Stimulated activated CD4-positive, alpha-beta T cell treated with anti-CD3 and anti-CD28 coated beads, Interleukin-15, amount 100 ng/mL, for 48 hours (primary cell): ENCODE measurements at places on chromosomes 11 and 22.

- no peak for DNase-seq
These were observed 565.8 kb downstream of the BUD13 start for GRCh38 chr11:116207019-116207418.

- DNase-seq, result no peak
These were observed 2.5 kb upstream of the SEPTIN3 start for GRCh38 chr22:41966607-41967240.

- DNase-seq, result no peak
These were observed 340.4 kb upstream of the NCAM1 start for GRCh38 chr11:112620621-112621394.

DNA sequence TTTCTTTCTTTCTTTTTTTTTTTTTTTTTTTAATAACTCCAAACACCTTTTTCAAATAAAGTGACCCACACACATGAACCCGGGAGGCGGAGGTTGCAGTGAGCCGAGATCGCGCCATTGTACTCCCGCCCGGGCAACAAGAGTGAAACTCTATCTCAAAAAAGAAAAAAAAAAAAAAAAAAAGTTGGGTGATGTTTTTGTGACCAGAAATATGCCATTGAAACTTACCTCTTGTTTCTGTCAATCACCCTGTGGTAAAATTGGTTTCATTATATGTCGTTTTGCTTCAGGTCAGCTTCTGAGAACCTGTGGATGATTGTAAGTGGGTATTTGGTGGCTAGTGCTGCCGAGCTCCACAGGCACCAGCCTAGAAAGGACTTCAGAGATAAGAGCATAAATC lies 238.8 kb downstream of the TBC1D22A start:
- DNase-seq, result no peak

DNA sequence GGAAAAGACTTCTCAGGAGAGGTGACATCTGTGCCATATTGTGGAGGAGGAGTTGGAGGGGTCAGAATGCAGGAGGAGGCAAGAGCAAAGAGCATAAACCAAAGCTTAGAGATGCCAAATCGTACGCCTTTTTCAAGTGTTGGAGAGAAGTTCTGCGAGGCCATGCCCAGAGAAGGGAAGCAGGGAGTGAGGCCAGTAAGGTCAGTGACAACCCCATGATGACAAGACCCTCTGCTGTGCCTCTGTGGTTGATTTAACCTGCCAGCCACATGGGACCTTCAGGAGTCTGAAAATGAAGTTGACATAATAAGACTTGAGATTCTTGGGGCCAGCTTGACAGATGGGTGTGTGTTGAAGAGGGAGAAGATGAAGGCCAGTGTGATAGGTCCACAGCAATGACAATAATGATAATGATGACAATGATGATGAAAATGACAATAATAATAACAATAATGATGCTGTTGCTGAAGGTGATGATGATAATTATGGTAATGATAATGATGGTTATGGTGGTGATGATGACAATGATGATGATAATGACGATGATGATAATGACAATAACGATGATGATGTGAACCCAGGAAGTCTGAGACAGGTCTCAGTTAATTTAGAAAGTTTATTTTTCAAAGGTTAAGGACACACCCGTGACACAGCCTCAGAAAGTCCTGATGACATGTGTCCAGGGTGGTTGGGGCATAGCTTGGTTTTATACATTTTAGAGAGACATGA lies 152.6 kb upstream of the B3GAT1 start:
- DNase-seq, result no peak

- no peak for DNase-seq
These were observed at the start of gene CALCB for GRCh38 chr11:15073361-15074205. TSS of gene CALCB (plus strand) at chr11:15073593. CDS start at chr11:15074719, 1,126 bp downstream.

DNA sequence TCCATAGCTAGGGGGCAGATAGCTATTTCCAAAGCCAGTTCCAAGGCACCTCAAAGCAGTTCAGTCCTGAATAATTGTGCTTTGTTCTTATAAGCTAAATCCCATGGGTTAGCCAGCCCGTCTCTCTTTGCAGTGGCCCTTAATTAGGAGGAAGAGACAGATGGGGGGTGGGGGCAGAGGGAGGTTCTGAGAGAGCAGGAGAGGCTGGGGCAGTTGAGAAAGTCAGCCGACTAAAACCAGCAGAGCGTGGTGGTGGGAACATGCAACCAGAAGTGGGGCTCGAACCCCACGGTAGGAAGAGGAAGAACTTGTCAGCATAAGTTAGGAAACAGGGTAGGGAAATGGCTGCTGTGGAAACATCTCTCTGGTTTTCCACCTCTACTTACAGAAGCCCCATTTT lies 10.9 kb upstream of the SCN4B start:
- DNase-seq, result no peak

DNA sequence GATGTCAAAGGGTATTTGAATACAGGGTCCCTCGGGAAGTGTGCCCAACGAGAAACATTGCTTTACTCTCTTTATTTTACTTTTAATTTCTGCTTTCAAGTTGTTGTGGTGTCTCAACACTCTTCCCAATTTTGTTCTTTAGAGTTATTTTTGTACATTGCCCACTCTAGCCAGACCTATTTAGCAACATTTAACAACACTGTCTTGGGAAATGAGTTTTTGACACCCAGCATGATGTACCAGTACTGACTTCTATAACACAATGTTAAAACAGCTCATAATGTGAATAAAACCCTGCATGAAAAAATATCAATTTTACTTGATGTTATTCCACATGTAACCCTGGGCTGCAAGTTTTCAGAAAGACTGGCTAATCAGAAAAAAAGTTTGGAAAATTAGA lies 350.2 kb upstream of the PITPNB start:
- no peak for DNase-seq

GRCh38 chr22:32746732-32747131 lies 54.8 kb upstream of the TIMP3 start:
- no peak for DNase-seq

DNA sequence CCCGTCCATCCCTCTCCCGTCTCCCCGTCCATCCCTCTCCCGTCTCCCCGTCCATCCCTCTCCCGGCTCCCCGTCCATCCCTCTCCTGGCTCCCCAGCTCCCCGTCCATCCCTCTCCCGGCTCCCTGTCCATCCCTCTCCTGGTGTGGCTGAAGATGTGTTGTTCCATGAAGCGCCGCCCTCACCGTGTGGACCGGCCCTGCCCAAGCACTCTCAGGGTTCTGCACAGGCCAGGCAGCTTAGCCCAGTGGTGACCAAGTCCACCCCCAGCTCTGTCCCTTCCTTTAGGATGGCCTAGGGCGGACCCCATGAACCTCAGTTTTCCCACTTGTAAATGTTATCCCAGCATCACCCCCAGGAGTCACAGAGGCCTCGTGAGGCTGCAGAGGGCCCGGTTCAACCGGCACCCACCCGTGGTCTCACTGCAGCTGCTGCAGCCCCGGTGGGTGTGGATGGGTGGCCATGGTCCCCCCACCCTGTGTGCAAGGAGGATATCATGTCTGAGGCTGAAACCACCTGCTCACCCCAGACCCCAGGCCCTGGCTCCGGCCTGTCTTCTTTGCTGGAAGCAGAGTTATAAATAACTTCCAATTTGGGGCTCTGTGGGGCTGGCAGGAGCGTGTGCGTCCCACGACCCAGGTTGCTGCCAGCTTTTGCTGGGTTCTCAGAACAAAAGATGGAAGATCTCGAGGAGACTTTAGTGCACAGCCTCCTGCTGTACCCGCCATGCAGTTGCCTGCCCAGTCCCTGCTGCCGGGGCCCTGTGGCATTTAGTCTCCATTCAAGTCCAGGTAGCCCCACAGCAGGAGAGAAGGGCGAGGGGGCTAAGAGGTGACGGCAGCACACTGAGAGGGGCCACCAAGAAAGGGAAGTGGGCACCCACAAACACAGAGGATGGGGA lies 1147.8 kb downstream of the BRD1 start:
- DNase-seq, result no peak

GRCh38 chr11:128964463-128964930 lies 21.8 kb upstream of the TP53AIP1 start:
- no peak for DNase-seq

- no peak for DNase-seq
These were observed 28.2 kb downstream of the A4GALT start for GRCh38 chr22:42692239-42693054.

DNA sequence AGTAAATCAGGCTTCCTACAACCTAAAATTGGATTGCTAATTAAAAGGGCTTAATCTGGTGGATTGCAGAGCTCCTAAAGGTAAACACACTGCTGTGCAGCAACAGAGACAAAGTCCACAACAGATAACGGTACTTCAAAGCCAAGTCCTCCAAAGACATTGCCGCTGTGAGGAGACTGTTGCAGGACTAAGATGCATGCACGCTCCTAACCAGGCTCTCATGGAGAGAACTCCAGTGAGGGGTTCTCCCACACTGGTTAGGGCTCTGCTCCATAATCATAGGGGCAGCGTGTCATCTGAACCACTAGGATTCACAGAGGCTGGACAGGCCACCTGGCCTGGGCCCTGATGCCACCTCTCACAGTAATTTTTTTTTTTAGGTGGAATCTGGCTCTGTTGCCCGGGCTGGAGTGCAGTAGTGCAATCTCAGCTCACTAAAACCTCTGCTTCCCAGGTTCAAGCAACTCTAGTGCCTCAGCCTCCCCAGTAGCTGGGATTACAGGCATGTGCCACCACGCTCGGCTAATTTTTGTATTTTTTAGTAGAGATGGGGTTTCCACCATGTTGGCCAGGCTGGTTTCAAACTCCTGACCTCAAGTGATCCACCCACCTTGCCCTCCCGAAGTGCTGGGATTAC lies 56.9 kb upstream of the ARFGAP3 start:
- no peak for DNase-seq

GRCh38 chr11:19867064-19867463 lies 154.4 kb downstream of the NAV2 start:
- DNase-seq, result no peak

DNA sequence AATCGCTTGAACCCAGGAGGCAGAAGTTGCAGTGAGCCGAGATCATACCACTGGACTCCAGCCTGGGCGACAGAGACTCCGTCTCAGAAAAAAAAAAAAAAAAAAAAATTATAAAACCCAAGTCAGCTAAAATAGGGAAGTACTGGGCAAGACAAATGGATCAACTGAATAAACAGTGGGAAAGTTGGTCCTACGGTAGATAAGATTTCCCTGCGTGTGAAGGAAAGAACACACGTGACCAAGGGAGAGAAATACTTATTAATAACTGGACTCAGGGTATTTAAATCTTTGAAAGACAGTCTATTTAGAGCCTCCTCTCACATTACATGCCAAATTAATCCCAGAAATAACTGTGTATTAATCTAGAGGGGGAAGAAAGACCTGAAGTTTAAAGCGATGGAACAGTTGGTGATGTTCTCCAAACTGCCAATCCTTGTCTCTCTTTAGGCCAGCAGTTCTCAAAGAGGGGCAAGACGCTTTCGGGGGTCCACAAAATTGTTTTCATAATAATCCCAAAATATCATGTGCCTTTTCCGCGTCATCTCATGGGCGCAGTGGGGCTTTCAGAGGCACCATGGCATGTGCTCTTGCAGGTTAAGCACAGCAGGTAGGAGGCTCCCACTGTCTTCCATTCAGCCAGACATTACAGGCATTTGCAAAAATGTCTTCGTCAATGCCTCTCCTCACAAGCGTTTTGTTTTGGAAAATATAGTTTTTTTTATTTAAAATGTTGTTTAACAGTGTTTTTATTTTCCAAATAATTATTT lies 6.6 kb downstream of the RTL6 start:
- no peak for DNase-seq

DNA sequence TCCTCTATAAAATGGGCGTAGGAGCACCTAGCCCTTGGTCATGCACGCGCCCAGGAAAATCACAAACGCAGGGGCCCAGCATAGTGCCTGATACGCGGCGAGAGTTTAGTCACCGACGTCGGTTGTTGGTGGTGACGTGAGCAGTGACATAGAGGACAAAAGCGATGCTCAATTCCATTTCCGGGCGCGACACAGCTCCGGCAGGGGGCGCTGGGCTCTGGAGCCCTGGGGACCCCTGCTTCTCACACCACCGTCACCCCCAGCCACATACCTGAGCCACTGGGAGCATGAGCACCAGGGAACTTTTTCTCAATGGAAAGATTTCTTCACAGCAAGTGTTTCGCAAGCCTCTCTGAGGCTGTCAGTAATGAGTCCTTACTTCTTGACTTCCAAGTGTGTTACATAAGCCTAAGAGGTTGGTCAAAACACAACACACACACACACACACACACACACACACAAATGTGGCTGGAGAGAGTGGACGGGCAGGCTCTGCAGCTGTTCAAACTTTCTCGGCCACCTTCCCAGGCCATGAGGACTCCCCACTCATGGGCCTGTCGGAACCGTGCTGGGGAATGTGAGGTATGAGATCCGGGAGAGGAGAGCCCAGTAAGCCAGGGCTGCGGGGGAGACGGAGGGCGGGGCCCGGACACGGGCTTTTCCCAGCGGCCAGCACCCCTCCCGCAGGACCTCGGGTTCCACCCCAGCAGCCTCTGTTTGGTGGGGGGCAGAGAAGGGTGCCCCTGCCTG lies 36.9 kb upstream of the LINC01488 start:
- DNase-seq, result no peak

DNA sequence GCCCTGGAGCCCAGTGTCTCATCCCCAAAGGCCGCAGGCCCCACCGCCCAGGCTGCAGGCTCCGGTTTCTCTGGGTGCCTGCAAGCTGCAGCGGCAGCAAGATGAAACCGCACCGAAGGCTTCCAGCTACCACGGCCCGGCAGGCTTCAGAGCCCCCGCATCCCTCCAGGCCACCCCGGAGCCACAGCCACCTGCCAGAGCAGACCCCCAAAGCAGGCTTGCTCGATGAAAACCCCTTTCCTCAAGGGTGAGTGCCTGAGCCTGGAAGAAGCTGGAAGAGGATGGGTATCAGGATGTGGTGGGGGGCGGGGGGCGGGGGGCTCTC lies 24.5 kb upstream of the GNB1L start:
- no peak for DNase-seq

DNA sequence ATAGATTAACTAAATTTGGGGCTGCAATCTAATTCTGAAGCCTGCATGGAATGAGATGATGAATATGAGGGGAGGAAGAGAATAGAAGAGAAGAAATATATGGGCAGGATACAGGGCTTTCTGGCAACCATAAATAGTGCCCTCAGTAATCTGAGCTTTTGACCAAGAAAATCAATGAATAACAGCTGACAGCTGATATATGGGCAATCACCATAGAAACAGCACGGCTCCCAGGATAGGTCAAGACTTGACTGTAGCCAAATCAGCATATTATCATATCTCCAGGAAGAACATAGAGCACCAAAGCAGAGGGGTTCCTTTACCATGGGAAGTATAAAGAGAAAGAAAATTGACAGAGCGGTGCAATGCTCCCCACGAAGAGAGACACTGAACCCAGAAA lies 643.8 kb upstream of the TENM4 start:
- no peak for DNase-seq

GRCh38 chr11:60891103-60891741 lies 15.2 kb downstream of the PRPF19 start:
- no peak for DNase-seq

GRCh38 chr11:86155200-86155844 lies 86.4 kb upstream of the PICALM start:
- DNase-seq, result no peak
